ENCODE measurements at places on chromosomes 1 and 21. TPM values are rescaled to one million over a fixed set of nuclear protein-coding genes. Genes with fewer than 3 reads are reported as not detected.

The ATP1A1 gene
- 107 TPM for total RNA-seq

The NHLH1 gene
- total RNA-seq, result 0.39 TPM

The OR2L5 gene
- total RNA-seq, result not detected

- H3K27me3 ChIP-seq, result no peaks in the 10 kb centered on the region
- no peaks in the 10 kb centered on the region for H3K4me1 ChIP-seq
- DNase-seq, result no peak
These were observed 498.2 kb downstream of the PLPP3 start for GRCh38 chr1:56081173-56081572.

DNA sequence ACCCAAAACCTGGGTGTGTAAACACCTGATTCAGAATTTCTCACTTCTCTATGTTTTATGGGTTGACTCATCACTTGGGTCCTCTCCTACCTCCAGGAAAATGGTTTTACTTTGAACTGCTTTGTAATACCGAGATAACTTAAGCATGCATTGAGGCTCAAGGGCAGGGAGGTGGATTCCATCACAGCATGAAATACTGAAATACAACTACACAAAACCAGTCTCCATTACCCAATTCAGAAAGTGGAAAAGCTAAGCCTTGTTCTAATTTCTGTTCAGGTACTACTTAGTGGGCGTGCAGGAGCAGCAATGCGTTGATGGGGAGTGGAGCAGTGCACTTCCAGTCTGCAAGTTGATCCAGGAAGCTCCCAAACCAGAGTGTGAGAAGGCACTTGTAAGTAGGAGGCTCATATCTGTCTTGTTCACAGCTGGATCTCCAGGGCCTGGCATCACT is 6.1 kb upstream of the C4BPA start:
- no peaks in the 10 kb centered on the region for H3K36me3 ChIP-seq
- no peaks in the 10 kb centered on the region for H3K4me1 ChIP-seq
- DNase-seq, result no peak
- no peak overlapping the region for H3K27ac ChIP-seq
- H3K27me3 ChIP-seq, result peaks cover 3% of the 10 kb centered on the region

DNA sequence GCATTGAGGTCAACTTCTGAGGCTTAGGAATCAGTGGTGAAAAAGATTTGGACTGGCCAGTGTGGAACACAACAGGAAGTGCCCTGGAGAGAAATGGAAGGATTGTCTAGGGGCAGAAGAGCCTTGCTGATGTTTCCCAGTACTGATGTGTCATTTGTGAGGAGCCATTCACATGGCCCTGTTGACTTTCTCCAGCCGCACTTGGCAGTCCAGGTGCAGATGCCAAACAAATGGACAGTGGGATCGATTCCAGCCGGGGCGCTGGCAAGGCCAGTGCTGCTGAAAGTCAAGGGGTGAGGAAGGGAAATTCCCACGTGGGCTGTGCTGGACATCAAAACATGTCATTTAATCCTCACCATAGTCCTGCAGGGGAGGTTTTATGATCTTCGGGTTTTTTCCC is 4.9 kb upstream of the TRIM63 start:
- H3K4me1 ChIP-seq, result no peaks in the 10 kb centered on the region
- no peaks in the 10 kb centered on the region for H3K36me3 ChIP-seq
- no peak for DNase-seq
- no peak overlapping the region for H3K4me3 ChIP-seq

GRCh38 chr1:83746234-83746633 is 252.7 kb downstream of the TTLL7 start:
- peaks cover 7% of the 10 kb centered on the region for H3K4me1 ChIP-seq
- H3K4me3 ChIP-seq, result no peak overlapping the region
- no peaks in the 10 kb centered on the region for H3K27me3 ChIP-seq
- no peaks in the 10 kb centered on the region for H3K36me3 ChIP-seq
- H3K27ac ChIP-seq, result no peak overlapping the region

DNA sequence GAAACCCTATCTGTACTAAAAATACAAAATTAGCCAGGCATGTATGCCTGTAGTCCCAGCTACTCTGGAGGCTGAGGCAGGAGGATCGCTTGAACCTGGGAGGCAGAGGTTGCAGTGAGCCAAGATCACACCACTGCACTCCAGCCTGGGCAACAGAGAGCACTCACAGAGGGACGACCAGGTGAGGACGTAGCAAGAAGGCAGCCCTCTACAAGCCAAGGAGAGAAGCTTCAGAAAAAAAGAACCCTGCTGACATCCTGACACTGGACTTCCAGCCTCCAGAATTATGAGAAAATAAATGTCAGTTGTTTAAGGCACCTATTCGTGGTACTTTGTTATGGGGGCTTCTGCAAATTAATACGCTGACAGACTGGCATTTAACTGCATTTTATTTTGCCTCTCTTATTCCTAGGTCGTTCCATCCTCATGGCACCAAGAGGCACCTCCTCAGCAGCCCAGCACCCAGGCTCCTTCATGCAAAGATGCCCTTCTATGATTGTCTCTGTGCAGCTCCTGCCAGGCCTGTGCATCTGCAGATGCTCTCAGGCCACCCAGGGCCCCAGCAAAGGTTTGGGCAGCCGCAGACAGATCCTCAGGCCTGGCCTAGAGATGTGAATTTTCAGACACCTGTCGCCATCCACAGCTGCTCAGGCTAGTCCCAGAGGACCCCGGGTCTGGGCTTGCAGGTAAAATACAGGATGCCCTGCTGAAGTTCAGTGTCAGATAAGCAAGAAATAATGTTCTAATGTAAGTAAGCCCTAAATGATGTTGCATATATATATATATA is 86.0 kb upstream of the COX20 start:
- no peaks in the 10 kb centered on the region for H3K27me3 ChIP-seq
- DNase-seq, result no peak
- H3K4me3 ChIP-seq, result no peak overlapping the region
- peaks cover 7% of the 10 kb centered on the region for H3K4me1 ChIP-seq

GRCh38 chr1:172489847-172490246 is 43.1 kb upstream of the SUCO start:
- H3K4me3 ChIP-seq, result no peak overlapping the region
- peaks cover 3% of the 10 kb centered on the region for H3K27me3 ChIP-seq
- no peak overlapping the region for H3K27ac ChIP-seq
- H3K36me3 ChIP-seq, result no peaks in the 10 kb centered on the region
- no peaks in the 10 kb centered on the region for H3K4me1 ChIP-seq

All from B cell (primary cell).